ENCODE measurements at places on chromosomes 3 and 15. TPM values are rescaled to one million over a fixed set of nuclear protein-coding genes. Genes with fewer than 3 reads are reported as not detected.

- DNase-seq, result no peak
Observed at GRCh38 chr3:166457382-166457781, 620.2 kb upstream of the BCHE start.

DNA sequence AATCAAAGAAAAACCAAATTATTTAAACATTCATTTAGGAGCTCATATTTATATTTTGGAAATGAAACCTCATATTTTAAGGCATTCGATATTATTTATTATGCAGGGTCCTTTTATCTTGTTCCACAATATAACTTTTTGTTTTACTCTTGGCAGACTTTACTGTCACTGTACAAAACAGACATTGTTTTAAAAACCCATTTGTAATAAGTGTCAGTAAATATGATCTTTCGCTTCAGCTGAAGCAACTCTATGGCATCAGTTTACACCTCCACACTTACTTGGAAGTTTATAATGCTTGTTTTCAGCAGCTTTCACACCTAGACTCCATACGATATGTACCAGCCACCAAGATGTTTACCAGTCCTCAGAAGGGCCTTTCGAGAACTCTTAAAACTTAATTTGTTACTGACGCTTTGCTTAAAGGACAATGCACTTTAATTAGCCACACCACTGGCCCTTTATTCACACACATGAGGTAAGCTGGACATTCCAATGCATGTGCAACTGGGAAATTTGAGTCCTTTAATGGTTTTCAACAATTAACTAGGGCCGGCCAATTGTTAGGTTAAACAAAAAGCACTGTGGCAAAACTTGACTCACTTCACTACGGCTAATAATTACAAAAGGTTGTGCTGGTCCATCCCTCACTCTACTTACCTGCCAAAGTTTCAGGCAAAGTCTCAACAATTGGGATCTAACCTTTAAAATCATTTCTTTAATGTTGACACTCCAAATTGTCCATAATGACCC is 16.7 kb downstream of the WWTR1 start:
- DNase-seq, result no peak

- DNase-seq, result no peak
Observed at GRCh38 chr3:159058859-159059258, 257.0 kb downstream of the MFSD1 start.

DNA sequence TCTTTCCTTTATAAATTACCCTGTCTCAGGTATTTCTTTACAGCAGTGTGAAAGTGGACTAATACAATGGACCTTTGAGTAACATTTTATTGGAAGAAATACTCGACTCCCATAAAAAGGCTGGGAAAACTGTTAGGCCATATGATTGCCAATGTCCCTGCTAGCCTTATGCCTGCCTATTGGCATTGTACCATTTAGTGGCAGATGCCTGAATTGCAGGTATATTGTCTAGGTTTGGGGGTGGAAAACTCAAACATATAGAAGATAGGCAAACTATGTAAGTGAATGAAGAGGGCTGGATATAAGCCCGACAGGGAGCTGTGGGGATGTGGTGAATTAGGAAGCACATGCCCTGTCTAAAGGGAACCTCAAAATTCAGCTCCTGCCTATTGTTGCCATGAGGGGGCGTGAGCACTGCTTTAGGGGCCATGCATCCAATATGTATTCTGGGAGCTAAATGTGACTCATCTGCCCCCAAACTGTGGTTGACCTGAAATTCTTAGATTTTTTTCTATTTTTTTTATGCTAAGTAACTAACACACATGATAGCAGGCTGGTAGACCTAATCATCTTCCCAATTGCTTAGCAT is 65.2 kb upstream of the TRA2B start:
- no peak for DNase-seq

- no peak for DNase-seq
Observed at GRCh38 chr3:164479978-164480377, 598.3 kb downstream of the SI start.

DNA sequence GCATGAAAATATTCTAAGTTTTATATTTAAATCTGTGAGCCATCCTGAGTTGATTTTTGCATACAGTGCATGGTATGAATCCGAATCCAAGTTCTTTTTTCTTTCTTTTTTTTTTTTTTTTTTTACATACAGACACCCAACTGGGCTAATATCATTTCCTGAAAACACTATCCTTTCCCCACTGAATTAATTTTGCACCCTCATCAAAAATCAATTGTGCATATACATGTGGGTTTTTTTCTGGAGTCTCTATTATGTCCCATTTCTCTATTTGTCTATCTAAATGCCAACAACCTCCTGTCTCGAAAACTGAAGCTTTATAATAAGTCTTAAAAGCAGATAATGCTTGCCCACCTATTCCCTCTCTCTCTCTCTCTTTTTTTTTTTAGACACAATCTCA is 5.9 kb upstream of the ABI3BP start:
- no peak for DNase-seq

GRCh38 chr15:75431682-75432081 is 19.8 kb downstream of the SIN3A start:
- no peak for DNase-seq

DNA sequence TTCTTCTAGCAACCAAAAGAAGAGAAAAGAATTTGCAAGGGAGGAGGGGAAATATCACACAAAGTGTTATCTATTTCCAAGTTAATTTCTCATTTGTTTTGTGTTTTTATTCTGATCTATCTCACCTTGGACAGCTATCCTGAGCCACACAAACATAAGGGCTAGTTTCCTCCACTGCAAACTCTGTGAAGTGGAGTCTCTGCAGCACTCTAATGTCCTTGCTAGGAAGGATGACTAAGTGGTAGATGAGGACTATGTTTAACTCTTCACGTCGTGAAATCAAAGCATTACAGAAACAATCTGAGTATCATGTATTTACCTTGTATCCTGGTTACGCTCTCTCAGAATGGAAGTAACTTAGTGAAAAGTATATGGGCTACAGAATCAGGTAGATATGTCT is 33.9 kb upstream of the CHRM5 start:
- no peak for DNase-seq

- DNase-seq, result no peak
Observed at GRCh38 chr15:92400573-92400972, 6.9 kb downstream of the ST8SIA2 start.

DNA sequence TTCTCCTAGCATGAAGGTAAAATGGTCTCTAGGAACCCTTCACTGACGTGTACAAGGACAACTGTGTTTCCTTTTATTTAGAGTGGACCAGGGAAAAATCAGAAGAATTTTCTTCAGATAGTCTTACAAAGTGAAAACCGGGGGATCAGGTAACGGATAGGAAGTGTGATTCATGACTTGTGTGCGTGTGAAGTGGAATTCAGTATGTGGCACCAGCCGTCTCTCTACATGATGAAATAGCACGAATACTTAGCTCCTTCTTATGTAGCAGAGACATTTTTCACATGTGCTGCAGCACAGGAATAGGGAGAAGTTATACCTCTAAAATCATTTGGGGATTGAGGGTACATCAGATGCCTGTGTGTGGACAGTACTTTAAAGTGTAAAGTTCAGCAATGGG is 159.2 kb downstream of the MEX3B start:
- DNase-seq, result no peak

GRCh38 chr3:48847504-48848423 is at the start of gene PRKAR2A:
PRKAR2A (minus strand) TSS chr3:48847874; CDS start chr3:48847596, 278 bp downstream.
- peak; percentile 93 for DNase-seq

GRCh38 chr3:12461097-12461649 is 23.1 kb upstream of the TSEN2 start:
- no peak for DNase-seq

GRCh38 chr3:183489455-183490210 is 61.2 kb upstream of the MCF2L2 start:
- no peak for DNase-seq

DNA sequence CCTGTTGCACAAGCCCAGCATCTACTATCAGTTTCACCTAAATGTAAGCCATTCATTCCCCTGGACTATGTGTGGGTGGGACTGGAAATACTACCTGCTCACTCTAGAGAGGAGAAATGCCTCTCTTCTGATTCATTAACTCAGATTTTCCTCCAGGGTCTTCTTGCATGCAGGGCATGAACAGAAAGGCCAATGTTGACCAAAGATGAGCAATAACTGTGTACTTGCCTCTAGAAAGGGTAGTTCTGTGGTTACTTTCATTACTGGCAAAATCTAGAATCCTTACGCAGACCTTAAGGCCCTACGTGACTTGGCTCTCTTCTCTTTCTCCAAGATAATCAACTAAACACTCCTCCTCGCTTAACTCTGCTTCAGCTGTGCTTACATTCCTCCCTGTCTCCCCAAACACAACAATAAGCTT is 81.4 kb upstream of the PSMD6 start:
- DNase-seq, result no peak

DNA sequence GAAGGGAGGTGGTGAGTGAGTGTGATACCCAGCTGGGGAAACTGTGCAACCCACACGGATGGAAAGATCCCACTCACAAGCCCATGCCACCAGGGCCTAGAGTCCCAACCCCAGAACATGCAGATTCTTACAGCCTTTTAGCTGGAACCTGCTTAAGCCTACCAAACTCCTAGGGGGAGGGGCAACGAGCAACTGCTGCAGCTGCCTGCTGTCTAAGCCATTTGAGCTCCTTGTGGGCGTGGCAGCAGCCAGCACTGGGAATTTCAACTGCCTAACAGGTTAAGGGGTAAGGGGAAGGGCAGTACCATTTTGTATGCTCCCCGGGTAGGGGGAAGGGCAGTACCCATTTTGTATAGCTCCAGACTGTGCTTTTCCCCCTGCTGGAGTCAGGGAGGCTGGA is 673.2 kb upstream of the BCHE start:
- no peak for DNase-seq

DNA sequence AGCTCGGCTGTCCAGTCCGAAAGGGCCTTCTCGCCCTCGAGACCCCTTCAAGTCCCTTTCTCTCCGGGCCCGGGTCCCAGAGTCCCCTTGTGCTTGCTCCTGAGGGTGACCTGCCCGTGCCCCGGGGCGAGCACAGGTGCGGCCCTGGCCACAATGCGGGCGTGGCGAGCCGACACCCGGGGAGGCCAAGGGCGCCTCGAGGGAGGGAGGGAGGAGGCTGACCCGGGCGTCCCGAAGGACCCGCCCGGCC is 810 bp upstream of the MEF2A start:
- no peak for DNase-seq

CCR8 gene
- not detected for total RNA-seq

B3GNT5 gene
- total RNA-seq, result 30.3 TPM

CLDN16 gene
- total RNA-seq, result 0.53 TPM

SCAANT1 gene
- total RNA-seq, result not detected

DGKG gene
- 2.1 TPM for total RNA-seq

GOLGA8M gene
- 16.0 TPM for total RNA-seq

All from sciatic nerve (tissue), 2 donors.